NCI-H524 treated with DMSO at 0.1 percent for 48 hours (cell line): ENCODE measurements at places on chromosomes 12 and 14.

GRCh38 chr12:130245251-130245650 is 83.0 kb downstream of the FZD10 start:
- DNase-seq = no peak

DNA sequence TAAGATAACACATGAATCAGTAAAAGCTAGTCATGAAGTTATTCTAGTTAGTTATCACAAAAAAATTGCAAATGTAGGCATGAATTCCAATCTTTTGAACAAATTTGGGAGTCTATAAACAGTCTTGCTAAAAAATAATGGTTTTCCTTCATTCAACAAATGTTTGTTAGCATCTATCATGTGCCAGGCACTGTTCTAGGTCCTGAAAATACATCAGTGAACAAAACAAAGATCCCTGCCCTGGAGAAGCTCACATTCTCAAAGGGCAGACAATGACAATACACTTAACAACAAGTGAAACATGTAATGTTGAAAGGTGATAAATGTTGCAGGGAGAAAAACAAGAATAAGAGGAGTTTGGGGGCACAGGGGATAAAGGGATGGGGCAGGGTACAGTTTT is 86.9 kb downstream of the OTX2 start:
- DNase-seq = no peak

- no peak for DNase-seq
These were observed 425.7 kb downstream of the ATP23 start for GRCh38 chr12:58367041-58367440.

- peak; percentile 81 for DNase-seq
These were observed 32.4 kb downstream of the PITPNM2 start for GRCh38 chr12:123118497-123118896.

- peak; percentile 84 for DNase-seq
These were observed 66.3 kb upstream of the NCOR2 start for GRCh38 chr12:124633365-124634362.

GRCh38 chr12:89540586-89540985 is 14.7 kb upstream of the POC1B start:
- no peak for DNase-seq

- no peak for DNase-seq
These were observed 912.2 kb downstream of the FLRT2 start for GRCh38 chr14:86442135-86442534.

DNA sequence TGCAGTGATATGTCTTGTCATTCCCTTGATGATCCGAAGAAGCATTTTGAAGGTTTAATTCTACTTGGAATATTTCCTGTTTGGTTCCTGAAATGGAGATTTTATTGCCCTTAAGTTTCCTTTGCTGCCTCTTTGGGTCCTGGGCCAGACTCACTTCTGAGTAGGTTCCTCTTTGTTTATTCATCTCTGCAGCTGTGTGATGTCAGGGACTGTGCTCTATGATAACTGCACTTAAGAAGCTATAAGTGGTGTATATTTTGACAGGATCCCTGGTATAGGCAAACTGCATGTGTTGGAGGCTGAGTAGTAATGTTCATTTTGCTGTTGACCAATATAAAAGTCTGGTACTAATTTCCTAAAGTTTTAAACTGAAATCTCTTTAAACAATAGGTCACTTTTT is at the start of gene KLRC4:
TSS of gene KLRC4 (minus strand) at position 366 of the 400 bp plus-strand sequence. CDS start at position 184, 182 bp downstream.
- DNase-seq = no peak

- no peak for DNase-seq
These were observed 18.2 kb downstream of the RTN1 start for GRCh38 chr14:59852350-59852749.

GRCh38 chr12:34397591-34398365 is 375.5 kb downstream of the ALG10 start:
- DNase-seq = no peak

DNA sequence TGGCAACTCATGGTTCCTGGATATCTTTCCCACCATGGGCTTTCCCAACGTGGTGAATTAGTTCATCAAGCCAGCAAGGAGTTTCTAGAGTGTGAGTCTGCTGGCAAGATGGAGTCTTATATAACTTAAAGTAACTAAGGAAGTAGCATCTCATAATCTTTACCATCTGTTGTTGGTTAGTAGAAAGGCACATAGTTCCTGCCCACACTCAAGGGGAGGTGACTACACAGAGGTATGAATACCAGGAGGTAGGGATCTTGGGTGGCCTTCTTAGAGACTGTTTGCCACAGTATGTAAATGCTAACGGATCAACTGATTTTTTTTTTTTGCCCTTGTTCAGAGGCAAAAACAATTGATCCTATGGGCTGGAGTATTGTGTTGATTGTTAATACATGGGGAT is 446.9 kb downstream of the ATP23 start:
- no peak for DNase-seq

GRCh38 chr14:85090681-85091080 is 439.3 kb upstream of the FLRT2 start:
- DNase-seq = no peak

GRCh38 chr12:127685491-127685890 is 581.5 kb upstream of the TMEM132C start:
- no peak for DNase-seq
